D341Med (cell line): ENCODE measurements at places on chromosomes 1 and 21.

DNA sequence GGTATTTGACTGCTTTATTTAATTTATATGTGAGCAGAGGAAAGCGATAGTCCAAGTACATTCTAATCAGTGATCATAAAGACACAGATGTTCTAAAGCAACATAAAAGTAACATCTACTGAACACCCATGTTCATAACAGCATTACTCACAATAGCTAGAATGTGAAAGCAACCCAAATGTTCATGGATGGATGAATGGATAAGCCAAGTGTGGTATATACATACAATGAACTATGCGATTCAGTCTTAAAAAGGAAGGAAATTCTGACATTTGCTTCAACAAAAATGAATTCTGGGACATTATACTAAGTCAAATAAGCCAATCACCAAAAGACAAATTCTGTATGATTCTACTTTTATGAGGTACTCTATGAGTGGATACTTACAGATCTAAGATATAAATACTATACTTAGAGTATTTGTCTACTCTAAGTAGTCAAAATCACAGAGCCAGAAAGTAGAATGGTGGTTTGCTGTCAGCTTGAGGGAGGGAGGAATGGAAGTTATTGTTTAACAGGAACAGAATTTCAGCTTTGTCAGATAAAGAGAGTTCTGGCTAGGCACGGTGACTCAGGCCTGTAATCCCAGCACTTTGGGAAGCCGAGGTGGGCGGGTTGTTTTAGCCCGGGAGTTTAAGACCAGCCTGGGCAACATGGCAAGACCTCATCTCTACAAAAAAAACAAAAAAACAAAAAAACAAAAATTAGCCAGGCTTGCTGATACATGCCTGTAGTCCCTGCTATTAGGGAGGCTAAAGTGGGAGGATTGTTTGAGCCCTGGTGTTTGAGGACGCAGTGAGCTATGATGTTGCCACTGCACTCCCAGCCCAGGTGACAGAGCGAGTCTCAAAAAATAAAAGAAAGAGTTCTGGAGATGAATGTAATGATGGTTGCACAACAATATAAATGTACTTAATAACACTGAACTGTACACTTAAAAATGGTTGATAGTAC, 79.7 kb upstream of the ARHGAP29 start:
- no peak for DNase-seq

DNA sequence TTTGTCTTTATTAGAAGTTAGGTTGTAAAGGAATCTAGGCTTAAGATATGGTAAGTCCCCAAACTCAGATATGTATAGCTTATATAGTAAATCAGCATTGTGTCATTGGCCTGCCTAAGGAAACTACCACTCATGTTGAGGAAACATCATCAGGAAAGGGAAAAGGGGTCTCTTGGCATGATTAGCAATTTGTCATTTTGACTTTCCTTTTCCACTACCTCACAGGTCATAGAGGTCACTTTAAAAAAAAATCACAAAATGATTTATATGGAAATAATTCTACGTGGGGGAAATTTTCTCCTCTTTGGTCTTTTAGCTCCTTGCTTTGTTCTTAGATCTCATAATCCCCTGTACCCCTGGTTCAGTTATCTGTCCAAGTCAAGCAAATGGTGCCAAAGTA, 213.5 kb downstream of the RPS6KC1 start:
- no peak for DNase-seq

- no peak for DNase-seq
Measured at GRCh38 chr1:19622204-19622603, 21.9 kb upstream of the NBL1 start.

DNA sequence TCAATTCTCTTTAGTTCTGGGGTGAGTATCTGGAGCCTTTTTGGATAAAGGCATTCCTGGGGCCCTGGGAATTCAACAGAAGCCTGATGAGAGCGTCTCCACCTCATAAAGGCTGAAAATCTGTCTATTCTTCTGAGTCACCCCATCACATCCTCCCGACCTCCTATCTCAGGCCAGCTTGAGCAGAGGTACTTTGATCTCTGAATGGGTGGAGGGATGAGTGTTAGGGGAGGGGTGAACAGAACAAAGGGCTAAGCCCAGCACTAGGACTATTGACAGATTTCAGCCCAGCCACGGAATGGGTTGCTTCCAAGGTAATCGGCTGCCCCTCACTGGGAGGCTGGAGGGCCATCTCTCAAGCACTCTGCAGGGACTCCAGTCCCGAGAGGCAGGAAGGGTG, 2.5 kb upstream of the MYBPH start:
- no peak for DNase-seq

GRCh38 chr1:184388319-184388889, 1.6 kb downstream of the C1orf21 start:
- no peak for DNase-seq

DNA sequence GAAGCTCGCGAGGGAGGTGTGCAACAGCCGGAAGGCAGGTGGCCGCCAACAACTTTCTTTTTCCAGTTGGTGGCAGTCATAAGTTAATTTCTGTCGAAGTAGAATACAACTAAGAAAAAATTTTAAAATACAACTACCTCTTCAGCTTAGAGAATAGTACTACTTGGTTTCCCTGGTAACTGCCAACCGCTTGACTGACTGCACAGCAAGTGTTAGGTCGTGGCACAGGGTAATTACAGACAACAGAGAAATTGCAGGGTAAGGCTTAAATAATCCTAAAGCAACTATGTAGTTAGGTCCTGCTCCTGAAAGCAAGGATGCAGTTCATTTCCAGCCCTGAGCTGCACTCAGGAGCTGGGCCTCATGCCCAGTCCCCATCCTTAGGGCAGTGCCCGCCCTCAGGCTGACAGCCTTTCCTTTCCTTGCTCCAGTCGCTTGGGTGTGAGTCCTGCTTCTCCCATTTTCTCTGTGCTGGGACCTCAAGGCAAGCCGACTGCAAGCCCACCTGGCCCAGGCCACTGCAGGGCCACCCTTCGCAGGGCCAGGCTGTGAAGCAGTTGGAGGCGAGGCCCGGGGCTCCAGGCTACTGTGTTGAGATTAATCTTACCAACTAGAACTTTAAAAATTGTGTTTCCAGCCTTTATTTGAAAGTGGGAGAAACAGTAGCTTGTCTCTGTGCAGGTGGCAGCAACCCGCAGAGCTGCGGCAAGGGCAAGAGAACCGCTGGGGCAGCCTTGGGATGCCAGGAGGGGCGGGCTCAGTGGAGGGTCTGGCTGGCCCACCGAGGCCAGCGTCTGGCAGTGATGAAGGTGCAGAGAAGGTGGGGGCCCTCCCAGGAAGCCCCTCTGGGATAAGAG, 148.3 kb downstream of the PCBP3 start:
- no peak for DNase-seq

DNA sequence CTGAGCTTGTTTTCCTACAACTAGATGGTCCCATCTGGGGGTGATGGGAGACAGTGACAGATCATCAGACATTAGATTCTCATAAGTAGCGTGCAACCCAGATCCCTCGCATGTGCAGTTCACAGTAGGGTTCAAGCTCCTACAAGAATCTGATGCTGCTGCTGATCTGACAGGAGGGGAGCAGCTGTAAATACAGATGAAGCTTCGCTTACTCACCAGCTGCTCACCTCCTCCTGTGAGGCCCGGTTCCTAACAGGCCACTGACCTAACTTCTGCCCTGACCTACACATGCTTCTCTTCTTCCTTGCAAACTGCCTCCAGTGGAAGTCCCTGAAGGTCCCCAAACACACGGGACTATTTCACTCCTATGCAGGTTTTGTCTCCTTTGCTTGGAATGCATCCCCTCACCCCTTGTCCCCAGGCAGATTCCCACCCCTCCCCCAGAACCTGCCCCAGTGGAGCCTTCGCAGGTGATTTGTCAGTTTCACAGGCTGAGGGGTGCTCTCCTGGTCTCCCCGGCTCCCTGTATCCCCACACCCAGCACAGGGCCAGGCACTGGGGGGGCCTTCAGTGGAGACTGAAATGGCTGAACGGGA, 5.7 kb upstream of the ZBTB48 start:
- DNase-seq = no peak

GRCh38 chr1:201066986-201067385, 43.5 kb upstream of the KIF21B start:
- no peak for DNase-seq
